ENCODE measurements at places on chromosomes 5 and 9.

DNA sequence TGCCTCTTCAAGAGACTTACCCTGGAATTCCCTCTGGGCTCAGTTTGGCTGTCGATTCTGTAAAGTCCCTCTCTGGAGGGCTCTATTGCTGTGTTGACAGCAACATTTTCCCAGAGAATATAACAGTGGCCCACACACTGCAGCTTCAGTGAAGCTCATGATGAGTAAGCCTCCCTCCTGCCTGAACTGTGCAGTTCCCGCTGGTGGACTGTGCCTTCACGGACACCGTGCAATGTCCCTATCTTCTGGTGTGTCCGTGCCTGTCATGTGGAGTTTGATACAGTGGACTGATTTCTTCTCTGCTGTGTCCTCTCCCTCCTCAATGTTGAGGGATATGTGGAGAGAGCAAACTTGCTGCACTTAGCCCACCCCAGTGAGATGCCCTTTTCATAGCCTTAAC lies 109.0 kb downstream of the NTRK2 start:
- DNase-seq = no peak

DNA sequence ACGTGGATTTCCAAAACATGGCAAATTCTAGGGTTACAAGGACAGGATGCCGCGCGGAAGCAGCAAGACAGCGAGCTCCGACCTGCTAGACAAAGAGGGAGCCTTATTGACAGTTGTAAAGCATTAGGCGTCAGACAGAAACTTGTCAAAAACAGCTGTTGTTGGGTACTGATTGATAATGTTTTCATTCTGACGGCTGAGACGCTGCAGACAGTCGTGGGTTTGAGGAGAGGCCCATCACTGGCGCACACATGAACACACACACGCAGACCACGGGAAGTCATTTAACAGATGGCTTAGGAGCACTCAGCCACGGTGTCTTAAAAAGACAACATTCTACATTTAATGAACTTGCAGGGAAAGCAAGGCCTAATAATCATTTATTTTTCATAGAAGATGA lies 324.0 kb downstream of the NDUFS4 start:
- DNase-seq = no peak

- no peak for DNase-seq
Observed at GRCh38 chr5:93053825-93054224, 527.2 kb downstream of the NR2F1-AS1 start.

- DNase-seq = no peak
Observed at GRCh38 chr5:58496488-58496887, 5.3 kb downstream of the GAPT start.

DNA sequence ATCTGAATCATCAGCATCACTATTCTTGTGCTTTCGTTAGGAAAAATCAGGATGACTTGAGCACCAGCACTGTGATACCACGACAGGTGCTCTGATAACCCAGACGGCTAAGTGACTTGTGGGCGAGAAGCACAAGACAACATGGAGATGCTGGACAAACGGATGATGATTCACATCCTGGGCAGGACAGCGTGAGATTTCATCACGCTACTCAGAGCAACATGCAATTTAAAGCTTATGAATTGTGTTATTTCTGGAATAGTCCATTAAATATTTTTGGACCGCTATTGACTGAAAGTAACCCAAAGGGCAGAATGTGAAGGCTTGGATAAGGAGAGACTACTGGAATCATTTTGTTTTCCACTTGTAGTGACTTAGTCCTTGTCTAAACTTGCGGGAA lies 114.8 kb upstream of the DAPK1 start:
- DNase-seq = no peak

GRCh38 chr9:1151691-1152090 lies 101.5 kb downstream of the DMRT2 start:
- no peak for DNase-seq

DNA sequence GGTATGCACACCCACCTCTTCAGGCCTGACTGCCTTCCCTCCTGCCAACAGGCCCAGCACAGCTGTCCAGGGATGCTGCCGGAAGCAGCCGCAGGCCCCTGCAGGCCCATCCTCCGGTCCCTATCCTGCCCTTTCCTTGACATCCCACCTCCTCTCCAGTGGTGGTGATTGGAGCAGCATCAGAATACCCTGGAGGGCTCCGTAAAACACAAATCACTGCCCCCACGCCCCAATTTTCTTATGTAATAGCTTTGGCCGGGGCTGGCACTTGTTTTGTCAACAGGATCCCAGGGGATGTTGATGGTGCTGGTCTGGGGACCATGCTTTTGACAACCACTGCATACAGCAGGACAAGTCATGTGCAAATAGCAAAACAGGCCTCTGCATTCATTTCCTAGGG lies 274.5 kb downstream of the GADD45G start:
- no peak for DNase-seq

DNA sequence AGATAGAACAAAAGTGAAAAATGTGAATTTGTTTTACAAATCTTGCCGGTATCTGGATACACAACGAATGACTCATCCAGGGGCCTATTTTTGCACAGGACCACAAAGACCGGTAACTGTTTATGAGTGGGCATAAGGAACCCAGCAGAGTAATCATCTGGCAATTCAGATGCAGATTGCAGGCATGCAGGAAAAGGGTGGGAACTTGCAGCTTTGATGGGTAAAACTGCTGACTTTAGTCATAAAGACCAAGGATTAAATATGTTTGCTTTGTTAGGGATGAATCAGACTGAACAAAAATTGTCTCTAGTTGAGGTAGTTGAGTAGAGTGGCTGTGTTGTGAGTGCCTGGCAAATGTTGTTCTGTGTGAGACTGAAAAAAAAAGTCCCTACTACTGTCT lies 309.6 kb upstream of the CCNH start:
- DNase-seq = no peak

- DNase-seq = no peak
Observed at GRCh38 chr5:90096415-90097081, 313.0 kb downstream of the CETN3 start.

DNA sequence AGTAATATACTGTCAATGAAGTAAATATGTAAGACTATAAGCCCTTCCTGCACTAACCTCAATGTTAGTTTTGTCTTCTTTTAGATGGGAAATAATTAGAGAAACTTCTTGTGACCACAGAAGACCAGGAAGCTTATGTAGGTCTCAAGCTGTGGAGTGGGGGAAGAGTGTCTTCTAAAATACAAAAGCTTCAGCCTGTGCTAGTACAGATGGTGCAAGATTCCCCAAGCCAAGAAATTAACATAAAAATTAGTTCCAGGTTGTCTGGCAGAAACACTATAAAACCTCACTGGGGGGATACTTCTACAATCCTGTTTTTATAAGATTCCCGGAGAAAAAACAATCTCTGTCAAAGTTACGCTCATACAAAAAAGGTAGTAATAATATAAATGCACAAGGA lies 103.6 kb downstream of the FNBP1 start:
- no peak for DNase-seq

- DNase-seq = no peak
Observed at GRCh38 chr5:17477573-17478265, 20.3 kb upstream of the TAF11L2 start.

- no peak for DNase-seq
Observed at GRCh38 chr5:173945160-173945559, 43.8 kb upstream of the C5orf47 start.

GRCh38 chr5:169350016-169350415 lies 49.1 kb upstream of the SLIT3 start:
- no peak for DNase-seq

DNA sequence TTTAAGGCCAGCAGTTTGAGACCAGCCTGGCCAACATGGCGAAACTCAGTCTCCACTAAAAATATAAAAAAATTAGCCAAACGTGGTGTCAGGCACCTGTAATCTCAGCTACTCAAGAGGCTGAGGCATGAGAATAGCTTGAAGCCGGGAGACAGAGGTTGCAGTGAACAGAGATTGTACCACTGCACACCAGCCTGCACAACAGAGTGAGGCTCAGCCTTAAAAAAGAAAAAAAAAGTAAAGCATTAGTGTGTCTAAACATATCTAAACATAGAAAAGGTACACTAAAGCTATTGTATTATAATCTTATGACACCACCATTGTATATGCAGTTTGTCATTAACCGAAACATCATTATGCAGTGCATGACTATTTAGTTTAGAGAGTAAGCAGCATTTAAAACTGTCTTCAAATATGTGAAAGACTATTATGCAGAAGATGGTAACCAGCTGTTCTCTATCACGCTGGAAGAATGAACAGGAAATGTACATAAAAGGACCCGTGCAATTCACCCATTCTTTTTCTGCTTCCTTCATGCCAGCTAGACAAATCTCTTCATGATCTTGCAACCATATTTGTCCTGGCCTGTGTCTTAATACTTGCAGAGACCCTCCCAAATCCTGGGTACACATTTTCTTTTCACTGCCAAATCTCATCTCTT lies 58.6 kb downstream of the ITGA1 start:
- no peak for DNase-seq

GRCh38 chr9:115413766-115414382 lies 295.9 kb upstream of the TNC start:
- no peak for DNase-seq

DNA sequence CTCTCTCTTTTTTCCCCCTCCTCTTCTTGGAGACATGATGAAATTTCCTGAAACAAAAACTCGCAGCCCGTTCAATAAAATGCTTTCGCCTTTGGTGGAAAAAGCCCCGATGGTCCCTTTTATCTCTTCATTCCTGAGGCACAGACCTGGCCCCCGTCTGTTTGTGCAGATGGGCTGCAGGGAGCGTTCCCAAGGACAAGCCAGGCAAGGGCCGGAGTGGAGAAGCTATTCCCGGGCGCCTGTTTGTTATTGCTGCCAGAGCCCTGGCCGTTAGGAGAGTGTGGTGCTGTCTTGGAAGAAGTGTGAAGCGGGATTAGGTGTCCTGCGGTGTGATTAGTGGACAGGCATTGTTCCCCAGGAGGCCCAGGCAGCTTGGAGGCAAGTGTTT lies 71.9 kb downstream of the SMIM23 start:
- DNase-seq = no peak

- DNase-seq = no peak
Observed at GRCh38 chr9:5269249-5269715, 35.2 kb downstream of the RLN2 start.

DNA sequence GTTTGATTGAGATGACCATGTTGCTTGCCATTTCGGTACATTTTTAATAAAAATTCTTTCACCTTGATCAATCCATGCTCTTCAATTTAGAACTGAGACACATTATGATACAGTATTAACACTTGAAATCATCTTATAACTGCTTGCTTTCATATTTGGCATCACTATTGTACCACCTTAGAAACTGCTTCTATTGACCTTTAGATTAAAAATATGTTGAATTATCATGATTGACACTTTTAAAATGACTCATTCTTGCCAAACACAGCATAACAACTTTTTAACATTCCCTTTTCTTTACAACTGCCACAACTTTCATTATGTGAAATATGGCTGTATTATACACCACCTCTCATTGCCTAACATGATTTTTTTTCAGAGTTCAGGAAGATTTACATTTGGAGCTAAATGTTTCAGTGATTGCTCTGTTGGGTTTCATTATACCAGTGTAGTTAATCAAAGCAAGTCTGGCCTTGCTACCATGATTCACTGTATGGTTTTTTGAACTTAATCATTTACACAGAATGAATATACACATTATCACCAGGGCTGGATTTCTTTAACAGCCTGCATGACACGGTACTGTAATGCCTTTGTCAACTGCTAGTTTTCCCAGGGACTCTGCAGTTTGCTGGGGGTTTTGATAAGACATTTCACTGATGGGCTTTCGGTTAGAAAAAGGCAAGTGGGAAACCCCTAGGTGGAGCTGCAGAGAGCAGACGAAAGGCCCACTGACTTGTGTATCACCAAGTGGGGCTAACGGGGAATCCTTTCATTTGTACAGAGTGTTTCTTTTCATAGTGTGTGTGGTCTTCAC lies 93.6 kb upstream of the TLE4 start:
- no peak for DNase-seq

DNA sequence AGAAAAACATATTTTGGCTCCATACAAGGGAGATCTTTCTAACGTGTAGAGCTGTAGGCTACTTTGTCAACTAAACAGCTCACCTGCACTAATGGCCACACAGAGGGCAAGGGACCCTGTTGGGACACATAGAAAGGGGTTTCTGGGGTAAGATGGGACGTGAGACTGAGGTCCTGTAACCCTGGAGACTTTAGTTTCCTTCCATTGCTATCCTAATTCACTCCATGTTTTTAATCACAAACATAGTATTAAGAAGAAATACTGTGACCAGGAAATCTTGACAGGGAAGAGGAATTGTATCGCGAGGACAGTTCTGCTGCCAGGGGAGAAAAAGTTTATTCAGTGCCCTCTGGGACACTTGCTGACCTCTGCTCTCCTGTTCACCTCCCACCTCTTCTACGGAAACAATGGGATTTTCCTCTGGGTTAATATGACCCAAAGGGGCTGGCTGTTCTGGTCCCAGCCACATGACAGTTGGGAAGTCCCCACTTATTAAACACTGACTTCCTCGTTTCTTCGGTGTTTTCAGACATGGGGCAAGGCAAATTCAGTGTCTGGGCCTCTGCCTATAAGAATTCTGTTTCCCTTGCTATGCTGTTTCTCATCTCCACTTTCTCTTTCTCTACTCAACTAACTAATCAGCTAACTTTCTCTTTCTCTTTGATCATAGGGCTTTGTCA lies 106.9 kb upstream of the SEMA6A start:
- no peak for DNase-seq

GRCh38 chr5:134579284-134579771 lies 53.3 kb downstream of the SAR1B start:
- DNase-seq = no peak

DNA sequence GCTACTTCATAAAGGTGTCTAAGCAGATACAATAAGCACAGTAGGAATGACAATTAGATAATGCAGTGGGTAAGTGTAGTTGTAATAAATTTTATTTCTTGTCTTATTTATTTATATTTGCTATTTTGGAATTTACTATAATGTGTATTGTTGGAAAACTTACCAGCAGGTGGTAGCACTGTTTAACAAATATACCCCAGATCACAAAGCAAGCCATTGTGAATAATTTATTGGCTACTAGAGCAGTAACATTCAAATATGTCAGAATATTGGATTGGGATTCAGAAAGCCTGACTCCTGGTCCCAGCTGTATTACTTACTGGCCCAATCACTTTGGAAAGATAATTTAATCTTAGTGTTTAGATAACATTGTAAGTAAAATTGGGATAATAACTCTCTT lies 78.0 kb downstream of the ISOC1 start:
- DNase-seq = no peak

DNA sequence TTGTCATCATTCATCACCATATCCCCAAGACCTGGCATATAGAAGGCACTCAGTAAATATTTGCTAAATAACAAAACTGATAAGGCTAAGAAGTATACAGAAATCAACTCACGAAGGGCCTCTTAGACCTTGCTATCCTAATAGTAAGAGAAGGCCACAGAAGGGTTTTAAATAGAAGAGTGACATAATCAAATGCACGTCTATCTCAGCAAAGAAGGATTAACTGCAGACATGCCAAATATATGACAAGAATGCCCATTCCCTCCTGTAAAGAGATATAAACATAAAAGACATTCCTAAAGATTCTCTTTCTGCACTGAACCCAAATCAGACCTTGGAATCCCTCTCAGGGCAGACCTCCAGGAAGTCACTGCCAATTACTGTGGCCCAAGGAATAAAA lies 34.1 kb downstream of the ECPAS start:
- no peak for DNase-seq

Data from stimulated activated effector memory CD8-positive, alpha-beta T cell treated with anti-CD3 and anti-CD28 coated beads, Interleukin-12 subunit alpha, Interleukin-12 subunit beta, amount 100 ng/mL, for 72 hours (primary cell).